Activated CD4-positive, alpha-beta memory T cell treated with anti-CD3 and anti-CD28 coated beads for 36 hours (primary cell): ENCODE measurements at places on chromosomes 6 and 20. TPM values are rescaled to one million over a fixed set of nuclear protein-coding genes. Genes with fewer than 3 reads are reported as not detected.

Gene FAM162B
- total RNA-seq = not detected

Gene PRR18
- total RNA-seq = not detected

Gene TRIM15
- total RNA-seq = 0.63 TPM

Gene STX11
- total RNA-seq = 16.6 TPM

Gene FKBP1C
- total RNA-seq = 0.71 TPM

Gene SLC32A1
- total RNA-seq = not detected

Gene BMP6
- total RNA-seq = 0.46 TPM

Gene TRERF1
- total RNA-seq = 16.7 TPM

Gene CYB5R4
- 29.8 TPM for total RNA-seq

Gene RWDD1
- 46.7 TPM for total RNA-seq

Gene DLGAP4
- 18.5 TPM for total RNA-seq

Gene RBM24
- not detected for total RNA-seq

Gene MEP1A
- total RNA-seq = not detected

Gene ATP6V1G2
- total RNA-seq = 1.4 TPM

Gene MOXD1
- not detected for total RNA-seq

Gene BTN3A1
- total RNA-seq = 39.0 TPM
